ENCODE measurements at places on chromosomes 11 and 22. TPM values are rescaled to one million over a fixed set of nuclear protein-coding genes. Genes with fewer than 3 reads are reported as not detected.

DNA sequence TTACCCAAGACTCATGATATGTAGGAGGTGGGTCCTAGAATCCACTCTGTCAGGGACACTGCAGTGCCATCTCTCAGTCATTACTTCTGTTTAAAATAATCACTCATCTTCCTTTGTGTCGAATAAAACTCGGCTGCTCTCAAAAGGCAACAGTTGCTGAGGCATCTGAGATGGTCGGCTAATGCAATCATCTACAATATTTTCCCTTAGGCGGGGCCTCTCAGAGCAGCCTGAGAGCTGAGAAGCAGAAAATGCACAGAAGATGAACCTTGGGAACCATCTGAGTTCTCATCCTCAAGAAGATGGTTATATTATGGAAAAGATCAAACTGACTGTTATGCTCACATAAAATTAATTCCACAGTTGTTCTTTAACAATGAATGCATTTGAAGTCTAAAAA is 1518.2 kb upstream of the TENM4 start:
- H3K4me3 ChIP-seq: no peak overlapping the region
- no peaks in the 10 kb centered on the region for H3K4me1 ChIP-seq
- H3K27me3 ChIP-seq: no peaks in the 10 kb centered on the region

GRCh38 chr22:31616315-31616980 is 45.6 kb downstream of the PISD start:
- H3K27ac ChIP-seq: no peak overlapping the region
- no peaks in the 10 kb centered on the region for H3K27me3 ChIP-seq
- peaks cover 5% of the 10 kb centered on the region for H3K4me1 ChIP-seq
- H3K4me3 ChIP-seq: no peak overlapping the region

DNA sequence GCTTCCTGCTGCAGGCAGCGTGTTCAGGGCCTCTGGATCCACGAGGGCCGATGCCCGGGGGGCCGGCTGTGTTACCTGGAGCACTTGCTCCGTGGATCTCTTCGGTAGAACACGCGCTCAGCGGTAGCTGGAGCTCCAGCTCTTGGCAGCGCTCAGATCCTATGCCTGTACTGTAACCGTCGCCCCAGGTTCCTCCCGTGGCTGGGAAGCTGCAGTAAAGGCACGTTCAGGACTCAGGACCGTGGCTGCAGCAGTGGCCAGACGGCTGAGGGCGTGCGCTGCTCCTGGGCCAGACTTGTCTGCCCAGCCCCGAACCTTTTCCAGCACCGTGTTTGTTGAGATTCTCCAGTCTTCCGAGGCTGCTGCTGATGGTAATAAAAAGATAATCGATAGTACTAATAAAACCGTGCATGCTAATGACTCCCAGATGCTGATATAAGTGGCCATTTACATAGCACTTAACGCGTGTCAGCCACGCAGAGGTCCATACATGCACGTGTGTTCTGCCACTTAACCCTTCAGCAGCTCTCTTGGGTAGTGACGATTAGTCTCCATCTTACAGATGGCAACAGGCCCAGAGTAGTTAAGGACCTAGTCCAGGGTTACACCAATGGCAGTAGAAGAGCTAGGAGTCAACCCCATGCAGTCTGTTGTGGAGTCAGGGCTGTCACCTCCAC is 1.4 kb downstream of the MOV10L1 start:
- no peaks in the 10 kb centered on the region for H3K4me1 ChIP-seq
- no peak overlapping the region for H3K4me3 ChIP-seq
- H3K27me3 ChIP-seq: peaks cover 5% of the 10 kb centered on the region
- no peaks in the 10 kb centered on the region for H3K36me3 ChIP-seq
- no peak for DNase-seq

SLC15A3 gene
- 6.3 TPM for total RNA-seq

CST6 gene
- total RNA-seq: 47.7 TPM

DNA sequence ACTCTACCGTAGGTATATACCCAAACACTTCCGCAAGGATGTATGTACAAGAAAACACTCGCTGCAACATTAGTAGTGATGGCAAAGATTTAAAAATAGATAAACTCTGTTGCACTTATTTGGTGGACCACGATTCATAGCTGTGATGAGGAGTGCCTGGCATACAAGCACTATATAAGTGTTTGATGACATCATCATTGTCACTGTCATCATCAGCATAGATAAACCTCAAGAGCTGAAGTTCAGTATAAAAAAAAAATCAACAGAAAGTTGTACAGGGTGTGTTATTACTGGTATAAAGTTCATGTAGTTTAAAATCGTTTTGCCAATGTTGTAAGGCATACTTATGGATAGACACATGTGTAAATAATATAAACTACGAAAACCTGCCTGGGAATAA is 24.0 kb upstream of the NUP50 start:
- H3K4me3 ChIP-seq: no peak overlapping the region
- DNase-seq: no peak
- H3K36me3 ChIP-seq: peaks cover 2% of the 10 kb centered on the region
- H3K4me1 ChIP-seq: no peaks in the 10 kb centered on the region

GRCh38 chr11:64088162-64089026 is 52.7 kb downstream of the FLRT1 start:
- H3K4me1 ChIP-seq: peaks cover 59% of the 10 kb centered on the region
- no peak overlapping the region for H3K4me3 ChIP-seq
- no peaks in the 10 kb centered on the region for H3K27me3 ChIP-seq
- peak overlapping the region; percentile 63 for H3K27ac ChIP-seq
- H3K36me3 ChIP-seq: no peaks in the 10 kb centered on the region

DNA sequence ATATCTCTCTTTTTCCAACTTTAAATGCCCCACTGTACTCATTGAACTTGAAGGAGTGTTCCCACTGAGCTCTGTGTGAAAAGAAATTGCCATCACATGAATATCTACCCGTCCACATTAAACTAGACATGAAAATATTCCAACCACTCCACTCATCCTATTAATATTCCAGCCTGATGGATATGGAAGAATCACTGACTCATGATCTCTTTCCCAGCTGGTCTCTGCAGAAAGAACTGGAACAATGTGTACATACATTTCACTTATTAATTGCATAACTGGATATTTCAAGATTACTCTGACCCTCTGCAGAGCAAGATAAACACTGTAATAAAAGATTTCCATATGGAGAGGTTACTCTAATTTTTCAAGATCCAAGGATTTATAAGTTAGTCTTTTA is 711.1 kb upstream of the LRRC4C start:
- no peak overlapping the region for H3K27ac ChIP-seq
- H3K36me3 ChIP-seq: no peaks in the 10 kb centered on the region
- H3K27me3 ChIP-seq: no peaks in the 10 kb centered on the region

RRM1 gene
- total RNA-seq: 25.3 TPM

- no peaks in the 10 kb centered on the region for H3K36me3 ChIP-seq
- no peaks in the 10 kb centered on the region for H3K27me3 ChIP-seq
- H3K4me3 ChIP-seq: no peak overlapping the region
- H3K4me1 ChIP-seq: peaks cover 7% of the 10 kb centered on the region
Measured at GRCh38 chr11:2319791-2320472, 18.1 kb downstream of the TSPAN32 start.

DNA sequence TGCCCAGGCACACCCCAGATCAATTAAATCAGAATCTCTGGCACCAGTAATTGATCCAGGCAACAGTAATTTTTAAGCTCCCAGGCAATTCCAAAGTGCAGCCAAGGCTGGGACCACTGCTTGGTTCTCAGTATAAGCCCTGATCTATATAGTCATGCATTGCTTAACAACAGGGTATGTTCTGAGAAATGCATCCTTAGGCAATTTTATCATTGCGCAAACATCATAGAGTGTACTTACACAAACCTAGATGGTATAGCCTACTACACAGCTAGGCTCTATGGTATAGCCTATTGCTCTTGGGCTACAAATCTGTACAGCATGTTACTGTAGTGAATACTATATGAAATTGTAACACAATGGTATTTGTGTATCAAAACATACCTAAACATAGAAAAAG is 651 bp upstream of the C11orf42 start:
- no peaks in the 10 kb centered on the region for H3K27me3 ChIP-seq
- no peak for DNase-seq
- no peak overlapping the region for H3K27ac ChIP-seq
- no peak overlapping the region for H3K4me3 ChIP-seq
- peaks cover 11% of the 10 kb centered on the region for H3K36me3 ChIP-seq

GRCh38 chr11:107689317-107690202 is 22.3 kb downstream of the SLN start:
- no peaks in the 10 kb centered on the region for H3K27me3 ChIP-seq
- H3K36me3 ChIP-seq: no peaks in the 10 kb centered on the region
- H3K4me3 ChIP-seq: no peak overlapping the region
- DNase-seq: peak; percentile 72

DNA sequence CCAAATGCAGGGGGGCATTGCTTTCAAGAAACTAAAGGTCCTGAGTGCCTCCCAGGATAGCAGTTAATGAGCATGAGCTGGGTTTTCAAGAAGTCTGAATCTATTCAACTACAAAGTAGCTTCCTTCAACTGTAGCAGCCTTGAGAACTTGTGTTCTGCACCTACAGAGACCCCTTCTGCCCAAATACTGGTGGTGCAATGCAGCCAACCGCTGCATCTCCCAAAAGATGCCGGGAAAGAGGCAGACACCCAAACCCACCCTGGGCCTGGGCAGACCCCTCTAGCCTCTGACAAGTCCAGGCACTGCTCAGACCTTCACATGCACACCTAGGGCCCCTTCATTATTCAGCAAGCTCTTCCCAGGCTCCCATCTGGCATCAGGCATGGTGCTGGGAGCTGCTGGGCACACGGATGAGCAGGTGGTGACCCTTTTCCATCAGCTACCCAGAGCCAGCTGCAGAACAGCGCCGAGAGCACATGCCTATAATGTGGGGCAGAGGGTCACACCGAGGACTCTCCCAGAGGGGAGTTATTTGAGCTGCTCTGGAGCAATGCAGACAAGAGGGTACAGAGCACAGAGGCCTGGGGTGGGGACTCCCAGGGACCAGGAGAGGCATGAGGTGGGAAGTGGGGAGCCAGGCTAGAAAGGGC is 44.9 kb upstream of the ETS1 start:
- H3K27ac ChIP-seq: no peak overlapping the region
- no peak overlapping the region for H3K4me3 ChIP-seq
- H3K4me1 ChIP-seq: no peaks in the 10 kb centered on the region
- H3K27me3 ChIP-seq: no peaks in the 10 kb centered on the region
- DNase-seq: peak; percentile 34

GRCh38 chr11:33444835-33445594 is 187.8 kb downstream of the HIPK3 start:
- H3K36me3 ChIP-seq: no peaks in the 10 kb centered on the region
- H3K4me1 ChIP-seq: no peaks in the 10 kb centered on the region
- no peak overlapping the region for H3K27ac ChIP-seq
- H3K4me3 ChIP-seq: no peak overlapping the region

AMPD3 gene
- total RNA-seq: 13.0 TPM

DNA sequence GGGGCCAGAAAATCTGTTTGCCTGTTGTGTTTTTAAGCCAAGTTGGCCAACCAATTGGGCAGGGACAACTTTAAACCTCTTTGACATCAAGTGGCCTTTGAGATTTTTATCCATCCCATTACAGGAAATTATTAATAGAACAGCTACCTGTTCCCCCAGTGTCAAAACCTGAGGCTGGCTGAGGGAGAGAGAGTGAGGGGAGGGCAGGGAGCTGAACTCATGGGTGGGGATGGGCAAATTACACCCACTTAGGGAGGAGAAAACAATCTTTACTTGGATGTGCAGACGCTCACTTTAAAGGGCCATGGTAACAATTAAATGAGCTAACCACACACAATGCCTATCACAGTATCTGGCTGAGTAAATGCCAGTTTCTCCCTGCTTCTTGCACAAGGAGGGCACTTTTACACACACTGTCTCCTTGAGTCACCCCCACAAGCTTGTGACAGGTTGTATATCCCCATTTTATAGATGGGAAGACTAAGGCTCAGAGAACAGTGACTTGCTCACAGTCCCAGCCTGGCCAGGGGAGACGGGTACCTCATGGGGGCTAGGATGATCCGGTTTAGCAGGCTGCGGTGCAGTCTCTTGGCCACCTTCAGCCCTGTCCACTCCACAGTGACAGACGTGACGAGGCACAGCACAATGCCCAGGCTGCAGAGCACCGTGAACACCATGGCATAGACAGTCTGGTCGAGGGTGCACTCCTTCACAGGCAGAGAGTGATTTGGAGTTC is 17.8 kb upstream of the KCNJ11 start:
- peak overlapping the region; percentile 98 for H3K27ac ChIP-seq
- no peaks in the 10 kb centered on the region for H3K36me3 ChIP-seq
- peak; percentile 78 for DNase-seq
- H3K4me1 ChIP-seq: peaks cover 70% of the 10 kb centered on the region

- peaks cover 11% of the 10 kb centered on the region for H3K4me1 ChIP-seq
- H3K27ac ChIP-seq: peak overlapping the region; percentile 58
- H3K27me3 ChIP-seq: no peaks in the 10 kb centered on the region
- no peak overlapping the region for H3K4me3 ChIP-seq
Measured at GRCh38 chr11:12287009-12287373, 90.4 kb upstream of the PARVA start.

SPI1 gene
- total RNA-seq: 4.8 TPM

- no peak for DNase-seq
- no peaks in the 10 kb centered on the region for H3K36me3 ChIP-seq
- H3K27me3 ChIP-seq: no peaks in the 10 kb centered on the region
- H3K27ac ChIP-seq: no peak overlapping the region
Measured at GRCh38 chr22:36902143-36902926, 11.1 kb upstream of the CSF2RB start.

DNA sequence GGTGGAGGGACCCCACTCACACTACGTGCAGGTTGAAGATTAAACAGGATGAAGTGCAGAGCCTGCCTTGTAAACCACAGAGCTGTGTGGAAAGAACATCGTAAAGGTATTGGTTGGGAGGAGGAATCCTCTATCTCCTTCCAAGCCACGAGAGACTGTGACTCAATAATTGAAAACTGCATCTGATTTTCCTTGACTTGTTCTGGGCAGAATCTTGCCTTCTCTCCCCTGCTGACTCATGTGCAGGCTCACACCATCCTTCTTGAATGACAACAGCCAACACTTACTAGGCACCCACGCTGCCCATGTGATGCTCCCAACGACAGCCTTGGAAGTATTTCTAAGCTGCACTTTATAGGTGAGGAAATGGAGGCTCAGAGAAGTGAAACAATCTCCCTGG is 563.0 kb downstream of the MIAT start:
- H3K27ac ChIP-seq: no peak overlapping the region
- H3K4me3 ChIP-seq: no peak overlapping the region
- peaks cover under 1% of the 10 kb centered on the region for H3K4me1 ChIP-seq
- H3K27me3 ChIP-seq: no peaks in the 10 kb centered on the region
- no peaks in the 10 kb centered on the region for H3K36me3 ChIP-seq

CECR2 gene
- 1.5 TPM for total RNA-seq

Data from thyroid gland (tissue), 4 donors.